ENCODE measurements at places on chromosomes 12 and 14.

GRCh38 chr14:74029136-74029535, 10.0 kb downstream of the BBOF1 start:
- no peak for DNase-seq

DNA sequence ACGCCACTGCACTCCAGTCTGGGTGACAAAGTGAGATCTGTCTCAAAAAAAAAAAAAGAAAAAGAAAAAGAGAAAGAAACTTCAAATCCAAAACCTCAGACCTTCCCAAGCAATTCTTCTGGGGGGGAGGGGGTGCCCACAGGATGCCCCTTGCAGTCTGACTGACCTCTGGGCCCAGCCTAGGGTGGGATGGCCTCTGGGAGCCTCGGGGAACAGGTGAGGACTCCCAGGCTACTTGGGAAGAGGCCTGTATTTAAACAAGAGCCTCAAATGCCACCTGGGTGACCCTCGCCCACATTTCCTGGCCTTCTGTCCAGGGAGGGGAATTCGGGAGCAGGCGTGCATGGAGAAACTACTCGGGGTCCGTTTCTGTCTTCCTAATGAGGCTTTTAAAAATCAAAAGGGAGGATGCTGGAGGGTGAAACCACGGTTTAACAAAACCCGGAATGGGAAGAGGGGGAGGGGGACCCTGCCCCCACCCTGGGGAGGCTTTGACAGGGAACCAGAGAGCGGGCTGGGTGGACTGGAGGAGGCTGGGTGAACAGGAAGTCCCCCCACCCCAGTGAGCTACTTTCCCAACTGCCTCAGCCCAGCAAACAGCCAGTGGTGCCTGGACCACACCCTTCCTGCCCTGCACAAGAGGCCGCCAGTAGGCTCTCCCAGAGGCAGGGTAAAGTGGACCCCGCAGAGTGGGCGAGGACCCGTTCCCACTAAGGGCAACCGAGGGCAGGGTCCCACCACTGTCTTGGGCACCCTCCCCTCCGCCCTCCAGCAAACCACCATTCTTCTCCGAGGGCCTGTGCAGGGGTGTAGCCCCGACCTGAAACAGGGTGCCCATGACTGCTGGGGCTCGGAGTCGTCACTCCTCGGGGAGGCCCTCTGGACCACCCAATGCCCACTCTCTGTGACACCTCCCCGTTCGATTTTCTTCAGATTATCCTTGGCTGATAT, 1.5 kb upstream of the FBRSL1 start:
- DNase-seq = peak; percentile 78

GRCh38 chr12:12985817-12986408, 14.2 kb downstream of the HEBP1 start:
- DNase-seq = no peak

- no peak for DNase-seq
Measured at GRCh38 chr12:13584541-13584940, 388.0 kb downstream of the EMP1 start.

- no peak for DNase-seq
Measured at GRCh38 chr14:77041881-77042545, 13.5 kb upstream of the IRF2BPL start.

GRCh38 chr12:28242496-28243309, 52.4 kb downstream of the CCDC91 start:
- DNase-seq = no peak

GRCh38 chr12:80512781-80513180, 68.7 kb downstream of the PTPRQ start:
- DNase-seq = no peak

DNA sequence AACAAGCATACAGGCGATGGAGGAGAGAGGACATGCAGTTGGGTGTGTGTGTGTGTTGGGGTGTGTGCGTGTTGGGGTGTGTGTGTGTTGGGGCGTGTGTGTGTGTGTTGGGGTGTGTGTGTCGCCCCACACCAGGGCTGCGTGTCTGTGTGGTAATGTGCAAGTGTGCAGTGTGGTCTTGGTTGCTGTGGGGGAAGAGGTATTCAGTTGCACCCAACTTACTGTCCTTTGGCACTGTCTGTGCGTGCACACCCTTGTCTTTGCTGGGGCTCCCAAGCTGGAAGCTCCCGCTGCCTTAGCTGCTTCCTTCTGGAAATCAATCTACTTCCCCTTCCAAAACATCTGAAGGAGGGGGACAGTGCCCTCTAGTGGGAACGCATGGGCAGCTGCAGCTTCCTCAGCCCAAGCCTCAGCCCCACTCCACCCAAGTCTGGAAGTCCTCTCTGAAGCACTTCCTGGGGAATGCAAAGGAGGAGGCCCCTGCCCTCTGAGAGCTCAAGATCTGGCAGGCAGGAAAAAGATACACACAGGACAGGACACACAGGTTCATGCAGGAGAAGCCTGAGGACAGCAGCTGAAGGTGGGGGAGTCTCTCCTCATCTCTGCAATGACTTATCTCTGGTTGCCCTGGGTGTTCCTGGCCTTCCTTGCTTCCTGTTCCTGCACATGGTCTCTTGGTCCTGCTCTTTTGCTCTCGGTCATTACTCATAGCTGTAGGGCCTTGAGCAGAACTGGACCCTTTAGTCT, 13.1 kb downstream of the ASIC1 start:
- peak; percentile 87 for DNase-seq

DNA sequence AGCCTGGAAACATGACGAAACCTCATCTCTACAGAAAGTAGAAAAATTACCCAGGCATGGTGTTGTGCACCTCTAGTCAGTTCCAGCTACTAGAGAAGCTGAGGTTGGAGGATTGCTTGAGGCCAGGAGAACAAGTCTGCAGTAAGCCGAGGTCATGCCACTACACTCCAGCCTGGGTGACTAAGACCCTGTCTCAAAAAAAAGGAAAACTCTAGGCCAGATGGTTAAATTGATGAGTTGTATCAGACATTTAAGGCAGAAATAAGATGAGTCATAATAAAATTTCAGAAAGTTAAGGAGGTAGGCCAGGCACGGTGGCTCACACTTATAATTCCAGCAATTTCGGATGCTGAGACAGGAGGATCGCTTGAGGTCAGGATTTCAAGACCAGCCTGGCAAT, 10.7 kb downstream of the EIF2S1 start:
- DNase-seq = no peak

DNA sequence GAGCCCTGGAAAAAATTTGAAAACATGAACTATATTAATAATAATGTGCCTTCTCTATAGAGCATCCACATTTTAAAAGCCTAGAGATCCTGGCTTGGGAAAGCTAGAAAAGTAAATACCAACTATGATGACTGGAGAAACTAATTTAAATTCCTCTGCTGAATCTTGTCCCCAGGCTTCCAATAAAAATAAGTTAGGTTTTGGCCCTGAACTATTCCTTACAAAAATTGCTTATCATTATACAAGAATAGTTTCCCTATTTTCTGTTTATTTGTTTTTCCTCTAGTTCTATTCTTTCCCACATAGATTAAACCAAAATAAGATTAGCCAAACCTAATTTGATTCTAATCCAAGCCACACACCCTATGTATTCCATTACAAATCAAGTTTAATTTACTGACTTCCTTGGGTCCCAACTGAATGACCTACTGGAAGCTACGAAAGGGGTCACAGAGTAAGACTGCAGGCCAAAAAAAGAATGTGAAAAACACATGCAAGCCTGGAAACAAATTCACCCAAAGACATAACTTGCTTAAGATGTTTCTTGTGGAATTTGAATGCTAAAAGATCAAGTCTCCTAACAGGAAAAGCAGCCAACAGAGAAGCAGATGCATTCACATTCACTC, 133.0 kb downstream of the PAWR start:
- DNase-seq = no peak

- no peak for DNase-seq
Measured at GRCh38 chr14:88746052-88746451, 46.7 kb downstream of the EML5 start.

DNA sequence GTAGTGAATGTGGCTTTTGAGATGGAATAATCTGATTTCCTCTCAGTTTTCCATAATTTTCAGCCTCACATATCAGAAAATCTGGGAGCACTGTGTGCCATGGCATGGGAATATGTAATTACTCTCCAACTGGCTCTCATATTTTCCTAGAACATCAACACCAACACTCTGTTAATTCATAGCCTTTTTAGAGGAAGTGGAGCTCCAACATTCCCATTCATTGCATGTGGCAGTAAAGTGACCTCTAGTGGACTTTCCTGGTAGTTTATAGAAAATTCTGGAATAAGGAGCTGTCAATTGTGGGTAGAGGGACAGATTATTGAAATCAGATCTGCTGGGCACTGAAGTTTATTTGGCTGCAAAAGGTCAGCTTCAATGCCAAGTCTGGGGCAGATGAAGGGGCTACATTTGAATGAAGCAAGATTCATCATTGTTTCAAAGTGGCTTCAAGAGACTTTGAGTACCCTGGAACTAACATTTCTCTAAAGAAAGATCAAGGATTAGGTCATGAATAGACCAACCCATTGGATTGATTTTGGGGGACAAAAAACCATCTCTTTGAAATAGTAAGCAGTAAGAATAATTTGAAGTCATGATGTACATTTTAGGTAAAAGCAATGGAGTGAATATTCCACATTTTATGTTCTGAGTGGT, 23.6 kb upstream of the USP44 start:
- DNase-seq = no peak

DNA sequence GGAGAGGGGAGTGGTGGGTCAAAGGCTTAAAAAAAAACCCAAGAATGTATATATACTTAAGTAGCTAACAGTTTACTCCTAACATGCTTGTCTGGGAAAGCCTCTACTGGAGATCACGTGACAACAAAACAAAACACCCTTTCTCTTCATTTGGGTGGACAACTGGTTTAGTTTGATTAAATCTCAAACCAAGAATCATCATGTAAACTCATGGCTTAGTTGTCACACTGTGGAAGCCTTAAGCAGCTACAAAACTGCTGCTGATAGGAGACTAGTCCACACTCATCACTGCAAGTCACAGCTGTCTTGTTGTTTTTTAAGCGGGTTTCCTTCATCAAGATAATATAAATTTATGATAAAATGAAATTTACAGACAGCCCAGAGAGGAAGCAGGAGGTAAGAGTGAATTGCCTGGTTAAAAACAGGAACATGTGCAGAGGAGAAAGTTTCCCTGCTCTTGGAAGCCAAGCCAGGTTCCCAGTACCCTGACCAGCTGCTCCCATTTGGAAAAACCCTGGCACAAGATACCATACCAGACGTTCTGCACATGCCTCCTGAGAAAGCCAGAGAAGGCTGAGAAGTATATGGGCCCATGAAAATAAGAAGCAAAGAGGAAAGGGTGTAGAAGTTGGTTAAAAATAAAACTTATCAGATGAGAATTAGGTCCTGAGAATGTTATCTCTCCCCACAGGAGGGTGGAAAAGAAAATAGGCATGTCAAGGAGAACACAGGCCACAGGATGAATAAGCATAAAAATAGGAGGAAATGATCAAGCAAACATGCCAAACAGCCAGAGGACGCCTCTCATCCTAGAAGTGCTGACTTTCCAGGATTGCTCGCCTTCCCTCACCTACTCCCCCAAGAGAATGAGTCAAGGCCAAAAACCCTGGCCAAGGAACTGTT, 34.0 kb downstream of the EGLN3 start:
- no peak for DNase-seq

- no peak for DNase-seq
Measured at GRCh38 chr14:88195676-88196075, 127.4 kb downstream of the KCNK10 start.

DNA sequence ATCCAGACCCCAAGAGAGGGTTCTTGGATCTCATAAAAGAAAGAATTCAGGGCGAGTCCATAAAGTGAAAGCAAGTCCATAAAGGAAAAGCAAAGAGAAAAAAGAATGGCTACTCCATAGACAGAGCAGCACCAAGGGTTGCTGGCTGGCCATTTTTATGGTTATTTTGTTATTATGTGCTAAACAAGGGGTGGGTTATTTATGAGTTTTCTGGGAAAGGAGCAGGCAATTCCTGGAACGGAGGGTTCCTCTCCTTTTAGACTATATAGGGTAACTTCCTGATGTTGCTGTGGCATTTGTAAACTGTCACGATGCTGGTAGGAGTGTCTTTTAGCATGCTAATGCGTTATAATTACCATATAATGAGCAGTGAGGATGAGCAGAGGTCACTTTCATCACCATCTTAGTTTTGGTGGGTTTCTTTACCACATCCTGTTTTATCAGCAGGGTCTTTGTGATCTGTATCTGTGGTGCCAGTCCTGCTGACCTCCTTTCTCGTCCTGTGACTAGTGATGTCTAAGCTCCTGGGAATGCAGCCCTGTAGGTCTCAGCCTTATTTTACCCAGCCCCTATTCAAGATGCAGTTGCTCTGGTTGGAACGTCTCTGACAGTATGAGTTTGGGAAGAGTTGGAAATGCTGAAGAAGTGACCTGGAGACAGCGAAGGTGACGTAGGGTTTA, 100.5 kb downstream of the ZNF664 start:
- no peak for DNase-seq

GRCh38 chr12:113948151-113948914, 17.8 kb downstream of the RBM19 start:
- no peak for DNase-seq

GRCh38 chr12:123836292-123836691, 74.2 kb downstream of the DNAH10 start:
- no peak for DNase-seq

DNA sequence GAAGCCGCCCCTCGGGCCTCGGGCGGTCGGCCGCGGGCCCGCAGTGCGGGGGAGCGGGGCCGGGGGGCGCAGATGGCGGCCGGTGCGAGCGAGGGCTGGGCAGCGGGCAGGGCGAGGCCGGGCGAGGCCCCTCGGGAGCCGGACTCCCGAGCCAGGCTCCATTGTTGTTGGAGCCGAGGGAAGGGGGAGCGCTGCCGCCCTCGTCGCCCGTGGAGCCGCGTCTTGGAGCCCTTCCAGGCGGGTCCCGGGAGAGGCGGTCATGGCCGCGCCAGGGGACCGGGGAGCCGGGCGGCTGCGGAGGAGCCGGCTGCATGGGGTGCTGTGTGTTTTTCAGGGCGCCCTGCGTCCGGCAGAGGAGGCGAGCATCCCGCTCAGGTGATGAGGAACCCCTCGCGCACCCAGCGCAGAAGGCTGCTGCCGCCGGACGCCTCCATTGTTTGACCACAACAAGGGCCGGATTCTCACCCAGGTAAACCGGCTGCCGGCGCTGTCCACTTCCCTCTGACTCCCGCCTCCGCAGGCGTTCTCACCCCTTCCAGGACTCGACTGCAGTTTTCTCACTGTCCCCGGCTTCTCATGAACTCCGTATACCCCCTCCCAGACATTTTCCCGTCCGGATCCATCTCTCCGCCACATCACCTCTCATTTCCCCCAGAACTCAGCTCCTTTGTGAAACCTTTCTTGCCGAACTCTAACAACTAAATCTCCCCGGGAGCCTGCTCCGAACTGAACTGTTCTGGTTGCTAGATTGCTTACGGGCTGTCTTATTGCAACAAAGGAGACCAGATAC, 732 bp downstream of the ZNF664 start:
- DNase-seq = peak; percentile 71

DNA sequence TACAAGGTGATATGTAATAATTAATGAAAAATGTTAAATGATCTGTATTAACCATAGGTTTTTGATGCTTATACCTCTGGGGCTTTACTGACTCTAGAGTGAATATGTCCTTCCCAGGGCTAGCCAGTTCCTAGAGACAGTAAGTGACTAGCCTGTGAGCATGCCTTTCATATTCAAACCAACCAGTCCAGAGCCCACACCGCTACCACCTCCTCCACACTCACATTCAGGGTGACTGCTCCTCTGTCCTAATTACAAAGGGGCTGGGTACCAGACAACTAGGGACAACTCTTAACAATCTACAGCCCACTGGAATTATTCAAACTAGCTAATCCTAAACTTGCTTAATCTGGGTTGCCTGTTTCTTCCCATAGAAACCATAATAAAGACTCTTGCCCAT, 49.0 kb downstream of the RALGAPA1 start:
- no peak for DNase-seq
